ENCODE measurements at places on chromosomes 5 and 9.

DNA sequence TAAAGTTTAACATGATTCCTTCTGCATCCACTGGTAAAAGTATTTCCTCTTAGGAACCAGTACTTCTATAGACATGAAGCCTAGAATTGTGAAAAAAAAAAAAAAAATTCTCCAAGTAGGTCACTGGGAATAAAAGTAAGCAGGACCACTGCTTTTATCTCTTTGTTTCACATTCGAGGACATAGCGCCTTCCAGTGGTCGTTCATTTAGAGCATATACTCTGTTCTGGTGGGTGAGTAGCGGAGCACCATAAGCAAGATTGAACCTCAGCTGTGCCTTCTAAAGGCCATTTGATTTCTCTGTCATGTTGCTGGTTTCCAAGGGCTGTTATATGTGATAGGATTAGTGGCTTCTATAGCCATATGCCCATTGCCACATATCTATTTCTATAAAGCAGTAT lies 393.1 kb downstream of the TMEM232 start:
- DNase-seq, result no peak

GRCh38 chr5:160169326-160169725 lies 50.1 kb upstream of the PWWP2A start:
- no peak for DNase-seq

DNA sequence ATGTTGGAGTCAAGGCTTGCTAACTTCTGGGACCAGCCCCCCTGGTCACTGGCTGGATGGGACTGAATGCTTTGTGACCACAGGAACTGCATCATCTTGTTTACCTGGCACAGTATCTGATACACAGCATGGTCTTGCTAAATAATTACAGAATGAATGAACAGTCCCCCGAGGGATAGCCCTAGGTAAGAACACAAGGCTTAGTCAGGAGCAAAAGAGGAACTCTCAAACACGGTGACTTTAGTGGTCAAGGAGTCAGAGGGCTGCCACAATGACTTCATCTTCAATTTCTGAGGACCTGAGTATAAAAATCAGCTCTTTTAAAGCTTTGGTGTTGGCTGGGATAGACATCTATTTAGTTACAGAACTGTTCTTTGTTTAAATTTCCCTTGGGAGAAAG lies 15.1 kb upstream of the CXCL14 start:
- DNase-seq, result no peak

- no peak for DNase-seq
Measured at GRCh38 chr5:103256178-103256577, 2.4 kb upstream of the MACIR start.

DNA sequence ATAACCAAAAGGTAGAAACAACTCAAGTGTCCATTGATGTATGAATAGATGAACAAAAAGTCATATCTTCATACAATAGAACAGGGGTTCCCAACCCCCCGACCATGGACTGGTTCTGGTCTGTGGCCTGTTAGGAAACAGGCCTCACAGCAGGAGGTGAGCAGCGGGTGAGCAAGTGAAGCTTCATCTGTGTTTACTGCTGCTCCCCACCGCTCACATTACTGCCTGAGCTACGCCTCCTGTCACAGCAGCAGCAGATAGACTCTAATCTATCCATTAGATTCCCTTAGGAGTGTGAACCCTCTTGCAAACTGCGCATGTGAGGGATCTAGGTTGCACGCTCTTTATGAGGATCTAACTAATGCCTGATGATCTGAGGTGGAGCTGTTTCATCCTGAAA lies 478.0 kb downstream of the BRINP1 start:
- no peak for DNase-seq

DNA sequence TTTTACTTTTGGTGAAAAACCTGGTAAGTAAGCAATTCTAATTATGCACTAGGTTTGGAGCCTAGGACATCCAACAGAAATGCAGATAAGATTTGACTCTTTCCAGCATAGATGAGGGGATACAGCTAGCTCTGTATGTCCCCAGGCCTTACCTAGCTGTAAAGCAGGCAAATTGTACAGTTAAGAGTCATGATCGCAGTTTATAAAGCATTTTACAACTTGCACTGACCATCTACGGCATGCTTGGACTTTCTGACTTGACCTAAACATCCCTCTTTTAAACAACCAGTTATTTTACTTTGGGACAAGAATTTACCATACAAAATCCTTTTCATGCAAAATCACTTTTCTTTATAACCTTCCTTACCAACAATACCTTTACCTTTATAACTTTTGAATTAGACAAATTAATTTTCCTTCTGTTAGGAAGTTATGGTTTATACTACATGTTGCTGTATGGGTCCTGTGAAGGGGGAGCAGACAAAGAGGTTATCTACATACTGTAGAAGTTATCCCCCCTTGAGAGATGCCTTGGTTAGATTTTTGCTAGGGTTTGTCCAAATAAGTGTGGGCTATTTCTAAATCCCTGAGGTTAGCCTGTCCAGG lies 36.8 kb downstream of the FGD3 start:
- DNase-seq, result no peak

DNA sequence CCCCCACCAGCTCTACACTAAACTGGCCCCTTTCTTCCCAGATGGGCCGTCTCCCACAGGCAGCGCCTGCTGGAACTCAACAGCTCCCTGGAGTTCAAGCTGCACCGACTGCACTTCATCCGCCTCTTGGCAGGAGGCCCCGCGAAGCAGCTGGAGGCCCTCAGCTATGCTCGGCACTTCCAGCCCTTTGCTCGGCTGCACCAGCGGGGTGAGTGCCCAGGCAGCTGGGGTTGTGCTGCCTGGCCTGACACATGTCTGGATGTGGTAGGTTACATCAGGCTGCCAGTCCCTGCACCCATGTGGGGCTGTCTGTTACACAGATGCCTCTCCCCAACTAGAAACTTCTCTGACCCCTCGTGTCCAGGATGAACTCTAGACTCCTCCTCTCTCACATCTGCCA lies 9.8 kb downstream of the NHP2 start:
- no peak for DNase-seq

DNA sequence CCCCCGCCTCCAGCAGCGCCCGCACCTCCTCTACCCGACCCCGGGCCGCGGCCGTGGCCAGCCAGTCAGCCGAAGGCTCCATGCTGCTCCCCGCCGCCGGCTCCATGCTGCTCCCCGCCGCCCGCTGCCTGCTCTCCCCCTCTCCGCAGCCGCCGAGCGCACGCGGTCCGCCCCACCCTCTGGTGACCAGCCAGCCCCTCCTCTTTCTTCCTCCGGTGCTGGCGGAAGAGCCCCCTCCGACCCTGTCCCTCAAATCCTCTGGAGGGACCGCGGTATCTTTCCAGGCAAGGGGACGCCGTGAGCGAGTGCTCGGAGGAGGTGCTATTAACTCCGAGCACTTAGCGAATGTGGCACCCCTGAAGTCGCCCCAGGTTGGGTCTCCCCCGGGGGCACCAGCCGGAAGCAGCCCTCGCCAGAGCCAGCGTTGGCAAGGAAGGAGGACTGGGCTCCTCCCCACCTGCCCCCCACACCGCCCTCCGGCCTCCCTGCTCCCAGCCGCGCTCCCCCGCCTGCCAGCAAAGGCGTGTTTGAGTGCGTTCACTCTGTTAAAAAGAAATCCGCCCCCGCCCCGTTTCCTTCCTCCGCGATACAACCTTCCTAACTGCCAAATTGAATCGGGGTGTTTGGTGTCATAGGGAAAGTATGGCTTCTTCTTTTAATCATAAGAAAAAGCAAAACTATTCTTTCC lies 19.3 kb downstream of the CDKN2A start:
- DNase-seq, result peak; percentile 26

DNA sequence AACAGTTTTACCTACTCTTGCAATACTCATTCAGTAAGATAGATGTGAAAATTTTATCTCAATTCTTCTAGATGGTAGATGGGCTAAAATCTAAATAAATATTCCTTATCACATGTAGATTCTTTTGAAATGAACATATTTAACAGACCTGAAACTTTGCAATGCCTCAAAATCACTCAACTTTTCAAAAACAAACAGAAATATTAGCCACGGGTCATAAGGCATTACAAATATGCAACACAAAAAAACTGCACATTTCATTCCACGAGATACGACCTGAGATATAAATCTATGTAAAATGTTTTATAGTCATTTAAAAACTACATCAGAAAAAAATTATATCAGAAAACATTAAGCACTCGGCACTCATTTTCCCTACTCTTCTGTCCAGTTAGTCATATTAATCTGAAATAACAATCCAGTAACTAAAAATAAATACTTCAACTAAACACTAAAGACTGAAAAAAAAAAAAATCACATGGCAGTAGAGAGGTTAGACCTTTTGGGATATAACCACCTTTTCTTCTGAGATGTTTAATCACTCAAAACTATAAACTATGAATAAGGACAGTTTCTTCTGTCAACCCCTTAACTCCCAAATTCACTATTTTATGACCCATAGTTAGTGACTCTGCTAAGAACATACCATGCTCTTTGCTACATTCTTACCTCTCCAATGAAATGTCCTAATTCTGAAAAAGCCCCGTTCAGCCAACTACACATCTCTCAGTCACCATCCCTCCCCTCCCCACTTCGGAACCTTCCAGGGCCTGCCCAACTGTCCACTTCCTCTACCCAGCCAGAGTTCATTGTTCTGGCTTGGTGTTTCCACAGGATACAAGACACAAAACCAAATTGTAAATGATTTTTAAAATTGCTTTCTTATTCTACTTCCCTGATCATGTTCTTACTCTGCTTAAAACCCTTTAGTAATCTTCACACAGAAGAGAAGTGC lies 6.4 kb downstream of the HOMER1 start:
- DNase-seq, result no peak

DNA sequence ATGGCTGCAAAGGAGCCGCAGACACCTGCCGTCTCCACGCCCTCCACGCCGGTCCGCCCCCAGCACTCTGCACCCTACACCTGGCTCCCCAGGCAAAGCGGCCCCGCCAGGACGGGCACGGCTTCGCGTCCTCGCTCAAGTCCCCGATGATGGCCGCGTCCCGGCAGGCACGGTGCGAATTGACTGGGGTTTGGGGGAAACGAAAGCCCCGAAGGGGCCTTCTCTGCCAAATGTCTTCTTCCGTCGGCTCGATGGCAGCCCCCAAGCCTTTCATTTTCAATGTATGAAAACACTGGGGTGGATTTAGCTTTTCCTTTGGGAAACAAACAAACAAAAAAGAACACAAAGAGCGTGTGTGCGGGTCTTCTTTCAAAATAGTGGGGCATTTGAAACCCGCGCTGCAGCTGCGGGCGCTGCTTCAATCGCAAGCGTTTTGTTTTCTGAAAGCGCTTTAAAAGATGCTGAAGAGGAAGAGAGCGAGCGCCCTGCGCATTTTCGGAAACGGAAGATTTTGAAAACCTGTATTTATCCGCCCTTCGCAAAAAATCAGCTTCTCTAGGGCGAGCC lies 160.0 kb downstream of the RMI1 start:
- peak; percentile 3 for DNase-seq

- no peak for DNase-seq
Measured at GRCh38 chr9:134824583-134824982, 56.0 kb upstream of the FCN2 start.

GRCh38 chr5:129943936-129944335 lies 39.7 kb downstream of the CHSY3 start:
- no peak for DNase-seq

GRCh38 chr9:90801241-90801972 lies at the start of gene SYK:
SYK (plus strand) TSS chr9:90801819; CDS start chr9:90843899, 42,080 bp downstream.
- DNase-seq, result no peak

GRCh38 chr5:97623441-97623840 lies 440.4 kb upstream of the RIOK2 start:
- no peak for DNase-seq

GRCh38 chr5:138502121-138502520 lies 36.8 kb downstream of the EGR1 start:
- DNase-seq, result no peak

Measured in stimulated activated CD4-positive, alpha-beta T cell treated with anti-CD3 and anti-CD28 coated beads, Interleukin-4, amount 100 ng/mL, for 48 hours (primary cell).